ENCODE measurements at places on chromosomes 12 and 14.

GRCh38 chr14:22492622-22493542 is 96.1 kb downstream of the DAD1 start:
- no peak for DNase-seq

DNA sequence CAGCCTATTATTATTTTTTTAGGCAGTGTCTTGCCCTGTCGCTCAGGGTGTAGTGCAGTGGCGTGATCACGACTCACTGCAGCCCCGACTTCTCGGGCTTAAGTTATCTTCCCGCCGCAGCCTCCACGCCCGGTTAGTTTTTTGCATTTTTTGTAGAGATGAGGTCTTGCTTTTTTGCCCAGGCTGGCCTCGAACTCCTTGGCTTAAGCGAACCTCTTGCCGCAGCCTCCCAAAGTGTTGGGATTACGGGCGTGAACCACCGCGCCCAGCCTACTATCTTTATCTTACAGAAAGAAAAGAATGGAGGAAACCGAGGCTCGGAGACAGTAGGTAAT is 507 bp upstream of the PTPN11 start:
- no peak for DNase-seq

- DNase-seq: no peak
Observed at GRCh38 chr12:57181072-57181471, 33.7 kb upstream of the LRP1-AS start.

- no peak for DNase-seq
Observed at GRCh38 chr14:68820119-68820518, 27.3 kb upstream of the ZFP36L1 start.

- no peak for DNase-seq
Observed at GRCh38 chr14:52265253-52265652, 2.2 kb upstream of the PTGDR start.

GRCh38 chr14:90569606-90570387 is 173.0 kb downstream of the CALM1 start:
- no peak for DNase-seq

GRCh38 chr14:82911930-82912329 is 1378.3 kb upstream of the SEL1L start:
- no peak for DNase-seq
